ENCODE measurements at places on chromosomes 3 and 15.
A peak's percentile ranks its signal among the peaks of the same experiment; 100 is the strongest.

DNA sequence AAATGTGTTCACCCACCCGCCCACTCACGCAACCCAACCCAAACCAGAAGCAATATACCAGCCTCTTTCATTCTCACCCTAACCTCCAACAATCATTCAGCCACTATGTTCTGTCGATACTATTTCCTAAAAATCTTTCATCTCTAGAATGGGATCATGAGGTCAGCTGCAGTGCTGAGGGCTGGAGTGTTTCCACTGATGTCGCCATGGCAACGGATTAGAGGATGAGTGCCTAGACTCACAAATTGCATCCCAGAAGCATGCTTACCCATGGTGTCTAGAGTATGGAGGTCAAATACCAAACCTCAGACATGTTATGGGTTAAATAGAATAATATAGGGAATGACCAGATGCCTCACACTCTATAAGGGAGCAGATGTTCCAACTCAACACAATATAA, 138.5 kb downstream of the GABRB3 start:
- DNase-seq: no peak

DNA sequence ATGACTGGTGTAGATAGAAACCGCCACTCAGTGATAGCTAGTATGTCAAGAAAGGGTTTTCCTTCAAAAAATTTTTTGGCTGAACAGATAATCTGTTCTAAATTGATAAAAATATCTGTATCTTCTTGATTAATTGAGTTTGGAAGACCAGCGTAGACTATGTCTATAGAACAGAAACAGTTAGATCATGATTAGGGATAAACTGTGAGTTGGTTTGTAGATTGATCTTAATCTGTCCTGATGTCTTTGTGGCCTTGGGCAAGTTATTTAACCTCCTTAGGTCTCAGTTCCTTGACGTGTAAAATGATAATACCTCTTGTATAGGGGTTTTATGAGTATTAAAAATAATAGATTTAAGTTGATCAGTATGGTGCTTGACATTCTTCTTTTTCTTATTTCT, 4.7 kb downstream of the NFKBIZ start:
- no peak for DNase-seq

GRCh38 chr15:45200799-45201556, 13.2 kb upstream of the SHF start:
- DNase-seq: no peak

DNA sequence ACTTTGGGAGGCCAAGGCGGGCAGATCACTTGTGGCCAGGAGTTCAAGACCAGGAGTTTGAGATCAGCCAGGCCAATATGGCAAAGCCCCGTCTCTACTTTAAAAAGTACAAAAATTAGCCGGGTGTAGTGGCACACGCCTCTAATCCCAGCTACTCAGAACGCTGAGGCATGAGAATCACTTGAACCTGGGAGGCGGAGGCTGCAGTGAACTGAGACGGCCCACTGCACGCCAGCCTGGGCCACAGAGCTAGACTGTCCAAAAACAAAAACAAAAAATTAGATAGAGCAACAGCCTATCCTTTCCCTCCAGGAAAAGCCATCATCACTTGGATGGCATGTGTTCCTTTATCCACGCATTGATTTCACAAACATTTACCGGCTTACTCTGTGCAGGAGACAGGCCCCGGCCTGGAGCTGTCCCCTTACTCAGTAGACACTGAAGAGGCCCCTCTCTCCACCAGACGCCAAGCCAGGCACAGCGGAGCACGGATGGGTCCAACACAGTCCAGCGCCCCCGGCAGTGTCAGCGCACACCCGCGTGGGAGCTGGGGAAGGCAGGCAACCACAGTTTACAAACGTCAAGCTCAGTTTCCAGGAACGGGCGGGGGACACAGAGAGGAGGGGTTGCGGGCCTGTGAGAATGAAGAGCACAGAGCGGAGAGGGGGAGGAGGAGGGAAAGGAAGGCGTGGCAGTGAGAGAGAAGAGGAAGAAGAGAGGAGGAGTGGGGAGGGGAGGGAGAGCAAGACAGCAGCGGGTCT, 3.1 kb downstream of the GP5 start:
- no peak for DNase-seq

- DNase-seq: no peak
These were observed 34.5 kb downstream of the ACAA1 start for GRCh38 chr3:38102444-38102814.

- DNase-seq: no peak
These were observed 28.8 kb downstream of the WNT5A start for GRCh38 chr3:55458181-55458790.

DNA sequence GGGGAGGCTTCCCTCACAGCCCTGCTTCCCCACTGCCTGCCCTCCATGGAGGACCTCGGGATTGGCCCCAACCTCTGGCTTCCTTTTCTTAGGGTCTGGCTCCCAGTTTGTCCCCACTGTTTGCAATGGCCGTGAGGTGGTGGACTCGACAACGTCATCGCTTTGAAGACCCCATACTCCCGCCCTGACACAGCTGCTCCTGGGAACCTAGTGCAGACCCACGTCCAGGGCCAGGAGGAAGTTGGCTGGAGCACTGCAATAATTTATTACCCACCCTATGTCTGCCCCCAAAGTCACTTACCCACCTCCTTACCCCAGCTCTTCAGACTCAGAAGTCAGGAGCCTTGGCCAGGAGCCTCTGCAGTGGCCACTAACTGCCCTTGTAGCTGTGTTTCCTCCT, 11.1 kb downstream of the GRM2 start:
- DNase-seq: peak; percentile 8

DNA sequence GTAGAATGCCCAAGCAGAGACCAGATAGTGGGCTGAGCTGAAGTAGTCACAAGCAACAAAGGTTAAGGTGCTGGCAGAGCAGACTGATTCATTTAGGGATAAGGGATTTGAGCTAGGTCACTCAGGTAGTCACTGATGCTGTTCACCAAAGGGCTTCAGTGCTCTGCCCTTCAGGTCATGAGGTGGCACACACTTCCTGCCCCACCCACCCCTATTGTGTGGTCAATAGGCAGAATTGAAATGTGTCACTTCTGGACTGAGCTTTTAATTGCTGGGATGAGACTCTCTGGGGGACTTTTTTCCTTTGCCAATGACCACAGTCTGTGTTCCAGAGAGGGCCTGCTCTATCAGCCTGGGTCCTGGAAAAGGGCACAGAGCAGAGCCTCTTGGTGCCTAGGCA, 2.9 kb upstream of the DIS3L start:
- DNase-seq: no peak

- no peak for DNase-seq
These were observed 107.0 kb upstream of the SPRED1 start for GRCh38 chr15:38145651-38146111.

DNA sequence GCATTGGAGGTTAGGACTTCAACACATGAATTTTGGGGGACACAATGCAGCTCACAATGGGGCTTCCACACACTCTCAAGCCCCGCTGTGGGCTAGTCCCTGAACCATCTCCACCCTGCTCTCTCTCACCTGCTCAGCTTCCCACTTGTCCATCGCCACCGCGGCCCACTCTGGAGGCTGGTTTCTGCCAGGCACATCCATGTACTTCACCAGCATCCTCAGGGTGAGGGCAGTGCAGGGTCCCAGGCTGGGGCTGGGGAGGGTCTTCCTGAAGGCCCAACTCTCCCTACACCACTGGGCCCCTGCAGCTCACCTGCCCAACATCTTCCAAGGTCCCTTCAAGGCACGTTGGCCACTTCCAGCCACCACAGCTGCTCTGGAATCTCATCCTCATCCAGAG, 46.4 kb downstream of the KLF15 start:
- no peak for DNase-seq

DNA sequence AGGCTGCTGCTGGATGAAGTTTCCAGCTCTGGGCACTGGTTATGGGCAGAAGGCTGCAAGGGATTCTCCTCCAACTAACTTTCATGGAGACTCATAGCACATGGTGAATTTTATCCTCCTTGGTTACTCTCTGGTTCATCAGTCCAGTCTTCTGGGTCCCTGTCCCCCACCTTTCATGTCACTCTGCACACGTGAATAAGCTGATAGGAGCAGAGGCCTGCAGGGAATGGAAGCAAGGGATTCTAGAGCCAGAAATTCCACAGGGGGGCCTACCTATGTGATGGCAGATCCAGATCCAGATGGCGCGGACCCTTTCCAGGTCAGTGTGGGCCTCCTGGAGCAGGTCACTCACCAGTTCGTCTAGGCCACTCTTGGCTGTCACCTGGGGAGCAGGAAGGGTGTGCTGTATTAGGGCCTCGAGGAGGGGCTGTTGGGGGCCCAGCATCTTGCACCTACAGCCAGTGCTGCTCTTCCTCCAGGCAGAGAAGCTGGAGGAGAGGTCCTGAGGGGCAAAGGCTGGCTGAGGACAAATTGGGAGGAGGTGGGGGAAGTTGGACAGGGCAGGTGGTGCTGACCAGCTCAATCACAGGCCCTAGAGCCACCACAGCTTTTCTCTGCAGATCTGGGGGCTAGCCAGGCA, 30.2 kb downstream of the KY start:
- DNase-seq: no peak

DNA sequence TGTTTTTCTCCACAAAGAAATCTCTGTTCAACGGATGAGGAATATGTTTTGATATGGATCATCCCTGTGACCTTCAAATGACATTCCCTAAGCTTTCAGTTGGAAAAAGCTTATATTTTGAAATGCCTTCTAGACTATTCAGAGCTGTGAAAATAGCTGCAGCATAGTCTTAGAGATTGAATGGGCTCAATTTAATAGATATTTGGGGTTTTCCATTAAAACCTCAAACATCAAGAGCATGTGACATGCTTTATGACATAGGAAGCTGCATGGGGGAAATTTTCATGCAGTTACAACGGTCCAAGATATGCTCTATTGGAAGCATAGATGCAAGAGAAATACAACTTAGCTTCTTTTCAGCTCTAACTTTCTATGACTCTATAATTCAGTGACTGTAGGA, 102.8 kb downstream of the LSAMP start:
- DNase-seq: no peak

GRCh38 chr3:113968986-113969385, 21.2 kb downstream of the ZDHHC23 start:
- no peak for DNase-seq

GRCh38 chr3:66394019-66394752, 106.6 kb downstream of the LRIG1 start:
- peak; percentile 61 for DNase-seq

GRCh38 chr3:142929890-142930289, 33.6 kb downstream of the PAQR9 start:
- no peak for DNase-seq

DNA sequence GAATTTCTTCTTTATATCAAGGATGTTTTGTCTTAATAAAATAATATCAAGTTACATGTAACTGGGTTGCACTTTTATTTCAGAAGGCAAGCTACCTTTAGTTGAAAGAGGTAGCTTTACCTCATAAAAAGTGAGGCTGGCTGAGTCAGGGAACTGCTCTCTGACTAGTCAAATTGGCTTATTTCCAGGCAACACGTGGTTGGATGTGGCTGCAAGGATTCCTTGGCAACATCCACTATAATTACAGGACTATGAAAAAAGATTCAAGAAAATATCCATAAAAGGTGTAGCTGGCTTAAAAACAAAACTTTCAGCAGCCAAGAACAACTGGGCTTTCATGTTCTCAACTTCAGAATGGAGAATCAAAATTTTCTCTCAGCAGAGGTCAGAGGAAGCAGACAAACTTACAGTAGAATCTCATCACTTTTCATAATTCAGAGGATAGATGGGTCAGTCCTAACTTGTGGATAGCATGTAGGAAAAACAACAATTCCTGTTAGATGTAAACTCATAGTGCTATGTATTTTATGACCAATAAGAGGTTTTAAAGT, 779.1 kb downstream of the MECOM start:
- DNase-seq: no peak

DNA sequence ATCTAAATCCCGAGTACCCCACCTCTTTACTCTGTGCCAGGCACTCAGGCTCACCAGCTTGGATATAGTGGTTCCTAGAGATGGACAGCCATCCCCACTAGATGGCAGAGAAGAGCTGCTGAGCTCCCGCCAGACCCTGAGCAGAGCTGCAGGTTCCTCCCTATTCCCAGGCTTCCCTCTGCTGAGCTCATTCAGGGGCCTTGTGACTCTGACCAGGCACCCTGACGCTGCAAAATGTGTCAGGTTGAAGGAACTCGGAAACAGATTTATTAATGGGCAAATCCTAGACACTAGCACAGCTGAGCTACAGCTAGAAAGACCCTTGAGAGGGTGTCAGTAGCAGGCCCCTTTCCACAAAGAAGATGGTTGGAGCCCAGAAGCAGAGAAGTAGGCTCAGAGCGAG, 38.2 kb upstream of the RHO start:
- DNase-seq: peak; percentile 70

DNA sequence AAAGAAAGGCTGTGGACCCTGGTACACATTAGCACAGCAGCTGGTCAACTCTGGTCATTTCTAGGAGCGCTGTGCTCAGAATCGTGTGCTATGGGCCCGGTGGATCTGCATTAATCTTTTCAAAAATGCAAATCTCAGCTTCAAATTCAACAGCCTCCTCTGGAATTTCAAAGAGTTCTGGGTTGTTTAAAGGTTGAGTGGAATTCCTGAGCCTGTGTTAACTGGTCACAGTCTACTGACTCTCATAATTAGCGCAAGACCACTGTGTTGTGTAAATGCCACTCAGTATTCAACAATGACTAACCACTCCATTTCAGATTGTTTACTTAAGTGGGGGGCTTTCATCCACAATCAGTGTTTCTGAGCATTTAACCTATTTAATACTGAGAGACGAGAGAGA, 2.7 kb upstream of the ARNT2 start:
- DNase-seq: no peak

DNA sequence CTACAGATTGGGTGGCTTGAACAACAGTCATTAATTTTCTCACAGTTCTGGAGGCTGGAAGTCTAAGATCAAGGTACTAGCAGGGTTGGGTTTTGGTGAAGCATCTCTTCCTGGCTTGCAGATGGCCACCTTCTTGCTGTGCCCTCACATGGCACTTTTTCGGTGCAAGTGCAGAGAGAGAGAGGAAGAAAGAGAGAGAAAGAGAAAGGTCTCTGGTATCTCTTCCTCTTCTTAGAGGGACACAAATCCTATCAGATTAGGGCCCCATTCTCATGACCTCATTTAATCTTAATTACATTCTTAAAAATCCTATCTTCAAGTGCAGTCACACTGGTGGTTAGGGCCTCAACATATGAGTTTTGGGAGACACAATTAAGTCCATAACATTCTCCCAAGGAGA, 167.1 kb downstream of the NFKBIZ start:
- DNase-seq: no peak

GRCh38 chr3:30324587-30324986, 281.8 kb upstream of the TGFBR2 start:
- no peak for DNase-seq

GRCh38 chr3:9080163-9080562, 116.9 kb upstream of the RAD18 start:
- DNase-seq: no peak
